HepG2 (cell line): ENCODE measurements at places on chromosomes 7 and 10.

GRCh38 chr7:5636914-5637313 is 144.5 kb downstream of the RNF216 start:
- no peak for DNase-seq

DNA sequence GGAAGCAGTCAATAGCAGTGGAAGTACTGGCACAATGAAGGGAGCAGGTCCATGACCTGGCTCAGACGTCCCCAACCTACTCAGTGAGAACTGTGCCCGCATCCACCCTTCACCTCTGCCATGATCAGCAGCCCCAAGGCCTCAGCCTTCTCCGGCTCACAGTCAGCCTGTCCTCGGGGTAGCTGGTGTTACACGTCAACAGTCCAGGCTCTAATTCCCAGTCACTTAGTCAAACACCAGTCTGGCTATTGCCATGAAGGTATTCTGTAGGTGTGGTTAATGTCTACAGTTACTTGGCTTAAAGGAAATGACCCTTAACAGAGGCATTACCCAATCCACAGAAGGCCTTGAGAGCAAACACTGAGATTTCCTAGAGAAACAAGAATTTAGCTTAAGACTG is 49.1 kb downstream of the GRB10 start:
- peak; percentile 34 for DNase-seq

DNA sequence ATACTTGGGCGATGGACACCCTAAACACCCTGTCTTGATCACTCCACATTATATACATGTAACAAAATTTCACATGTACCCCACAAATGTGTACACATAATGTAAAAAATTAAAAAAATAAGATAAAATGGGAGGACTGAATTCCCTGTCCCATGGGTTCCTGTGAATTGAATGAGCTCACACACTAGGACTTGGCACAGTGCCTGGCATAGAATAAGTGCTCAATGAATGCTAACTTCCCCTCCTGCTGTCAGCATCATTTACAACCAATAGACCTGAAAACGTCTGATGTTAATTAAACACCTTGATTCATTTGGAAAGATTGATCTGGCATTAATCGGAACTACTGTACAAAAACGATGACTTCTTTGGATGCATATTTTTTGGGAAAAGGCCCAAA is 117.3 kb upstream of the ZNF438 start:
- DNase-seq, result no peak

GRCh38 chr7:21829731-21830130 is 116.0 kb downstream of the CDCA7L start:
- DNase-seq, result no peak

- no peak for DNase-seq
Observed at GRCh38 chr7:35482231-35482630, 212.7 kb downstream of the HERPUD2 start.

GRCh38 chr7:138079137-138079536 is 2.9 kb downstream of the AKR1D1 start:
- DNase-seq, result no peak

DNA sequence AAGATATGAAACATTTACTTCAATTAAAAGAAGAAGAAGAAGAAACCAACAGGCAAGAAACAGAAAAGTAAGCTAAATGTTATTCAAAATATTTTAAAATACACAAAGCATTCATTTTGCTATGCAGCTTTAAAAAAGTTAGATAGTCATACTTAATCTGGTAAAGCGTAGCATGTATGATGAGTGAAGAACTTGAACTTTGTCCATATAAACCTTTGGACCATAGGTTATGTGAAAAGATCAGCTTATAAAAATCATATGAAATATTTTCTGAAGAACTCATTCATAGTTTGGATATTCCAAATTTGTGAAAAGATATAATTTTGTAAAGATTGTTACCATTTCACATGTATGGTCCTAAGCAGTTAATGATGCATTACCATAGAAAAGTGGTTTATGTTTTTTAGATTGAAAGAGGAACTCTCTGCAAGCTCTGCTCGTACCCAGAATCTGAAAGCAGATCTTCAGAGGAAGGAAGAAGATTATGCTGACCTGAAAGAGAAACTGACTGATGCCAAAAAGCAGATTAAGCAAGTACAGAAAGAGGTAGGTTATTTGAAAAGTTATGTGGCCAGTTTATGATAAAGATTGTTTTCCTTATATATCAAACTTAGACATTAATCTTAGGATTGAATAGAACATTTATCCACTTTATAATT is 37.3 kb downstream of the KIF20B start:
- no peak for DNase-seq

DNA sequence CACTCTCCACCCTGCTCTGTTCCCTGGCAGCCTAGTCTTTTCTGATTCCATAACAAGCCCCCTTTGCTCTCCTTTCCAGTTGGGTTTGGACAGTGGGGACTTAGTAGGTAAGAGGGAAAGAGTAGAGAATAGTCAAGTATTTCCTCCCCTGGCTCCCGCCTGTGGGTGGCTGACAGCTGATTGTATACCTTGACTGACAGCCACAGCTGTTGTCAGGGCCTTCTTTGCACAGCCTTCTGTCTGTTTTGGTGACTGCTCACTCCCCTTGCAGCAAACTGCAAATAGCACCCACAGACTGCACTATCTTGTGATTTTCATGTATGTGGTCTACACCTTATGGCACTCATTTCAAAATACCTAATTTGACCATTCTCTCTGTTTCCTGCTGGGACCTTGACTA is 486.3 kb downstream of the ACTR3B start:
- no peak for DNase-seq

DNA sequence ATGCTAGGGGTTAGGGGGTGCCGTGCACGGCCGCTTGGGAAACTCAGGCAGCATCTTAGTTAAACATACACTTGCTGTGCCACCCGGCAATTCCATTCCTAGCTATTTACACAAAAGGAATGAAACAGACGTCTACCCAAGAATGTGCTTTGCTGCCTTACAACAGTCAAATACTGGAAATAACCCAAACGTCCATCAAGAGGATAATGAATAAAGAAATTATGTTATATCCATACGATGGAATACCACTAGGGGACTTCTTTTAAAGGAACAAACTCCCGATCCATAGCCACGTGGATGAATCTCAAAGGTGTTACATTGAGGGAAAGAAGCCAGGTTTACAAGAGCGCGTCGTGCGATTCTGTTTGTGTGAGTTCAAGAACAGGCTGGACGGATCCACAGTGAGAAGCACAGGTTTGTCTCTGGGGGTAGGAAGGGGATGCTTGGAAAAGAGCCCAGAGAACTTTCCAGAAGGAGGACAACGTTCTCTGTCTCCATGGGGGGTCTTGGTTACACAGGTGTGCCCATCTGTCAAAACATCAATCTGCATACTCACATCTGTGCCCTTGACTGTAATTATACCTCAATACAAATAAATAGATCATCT is 41.8 kb downstream of the STK32C start:
- no peak for DNase-seq

DNA sequence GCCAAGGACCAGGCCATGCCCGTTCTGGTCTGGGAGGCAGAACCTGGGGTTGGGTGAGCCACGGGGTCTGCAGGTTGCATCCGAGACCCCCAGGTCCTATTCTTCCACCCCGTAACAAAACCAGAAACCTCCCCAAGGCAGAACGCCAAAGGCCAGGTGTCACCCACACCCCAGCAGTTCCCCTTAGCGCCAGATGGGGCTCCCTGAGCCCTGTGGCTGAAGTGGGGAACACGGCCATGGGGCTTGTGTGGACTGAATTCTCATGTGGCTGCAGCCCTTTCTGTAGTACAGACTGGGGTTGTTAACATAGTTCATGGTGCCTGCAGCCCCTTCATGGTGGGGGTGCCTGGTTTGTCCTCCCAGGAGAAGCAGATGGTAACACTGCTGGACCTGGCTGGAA is 10.2 kb downstream of the BRI3 start:
- DNase-seq, result no peak

DNA sequence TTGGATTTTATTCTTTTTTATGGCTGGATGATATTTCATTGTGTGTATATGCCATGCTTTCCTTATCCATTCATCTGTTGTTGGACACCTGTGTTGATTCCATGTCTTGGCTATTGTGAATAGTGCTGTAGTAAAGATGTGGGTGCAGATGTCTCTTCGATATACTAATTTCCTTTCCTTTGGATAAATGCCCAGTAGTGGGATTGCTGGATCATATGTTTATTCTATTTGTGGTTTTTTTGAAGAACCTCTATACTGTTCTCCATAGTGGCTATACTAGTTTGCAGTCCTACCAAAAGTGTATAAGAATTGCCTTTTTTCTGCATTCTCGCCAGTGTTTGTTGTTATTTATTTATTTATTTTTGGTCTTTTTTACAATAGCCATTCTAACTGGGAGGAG is 159.8 kb downstream of the WNT2 start:
- DNase-seq, result no peak

GRCh38 chr7:81676813-81677212 is 93.0 kb downstream of the HGF start:
- no peak for DNase-seq

DNA sequence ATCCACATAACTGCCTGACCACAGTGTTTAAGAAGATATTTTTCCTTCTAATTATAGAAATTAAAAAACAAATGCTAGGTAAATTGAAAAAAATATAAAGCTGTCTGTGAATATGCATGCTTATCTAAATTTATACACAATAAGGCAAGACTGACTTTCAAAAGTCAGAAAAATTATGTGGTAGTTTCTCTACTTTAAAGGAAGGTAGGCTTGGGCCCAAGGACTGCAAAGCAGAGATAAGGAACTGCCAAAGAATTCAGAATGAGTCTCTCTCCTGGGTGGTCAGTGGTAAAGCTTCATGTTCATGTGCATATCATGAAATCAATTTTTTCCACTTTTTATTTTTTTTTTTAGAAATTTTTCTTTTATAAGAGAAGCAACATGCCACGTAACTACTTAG is 998.6 kb downstream of the REEP3 start:
- no peak for DNase-seq

- DNase-seq, result no peak
Observed at GRCh38 chr10:113121153-113121552, 171.1 kb downstream of the TCF7L2 start.

- DNase-seq, result no peak
Observed at GRCh38 chr10:48996-49395, at the start of gene TUBB8. TSS of gene TUBB8 (minus strand) at chr10:49296. CDS start at chr10:49238, 58 bp downstream.

DNA sequence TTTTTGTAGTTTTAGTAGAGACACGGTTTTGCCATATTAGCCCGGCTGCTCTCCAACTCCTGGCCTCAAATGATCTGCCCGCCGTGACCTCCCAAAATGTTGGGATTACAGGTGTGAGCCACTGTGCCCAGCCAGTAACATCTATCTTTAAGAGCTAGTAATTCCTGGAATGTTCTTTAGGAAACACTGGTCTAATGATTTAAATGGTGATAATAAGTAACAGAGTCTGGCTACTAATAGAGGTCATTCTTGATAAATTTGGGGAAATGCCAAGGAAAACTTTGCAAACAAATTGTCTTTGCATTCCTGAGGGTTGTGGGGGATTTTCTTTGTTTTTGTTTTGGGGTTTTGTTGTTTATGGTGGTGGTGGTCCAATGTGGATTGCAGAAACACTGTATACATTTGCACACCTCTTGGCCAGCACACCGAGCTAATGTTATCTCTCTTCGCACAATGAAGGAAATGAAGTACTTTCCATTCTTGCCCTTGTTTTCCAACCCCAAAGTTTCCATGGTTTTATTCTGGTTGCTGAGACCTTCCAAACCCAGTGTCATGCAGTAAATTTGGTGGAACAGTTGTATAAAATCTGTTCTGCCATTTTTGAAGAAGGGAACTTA is 51.3 kb upstream of the WIPF3 start:
- DNase-seq, result no peak

DNA sequence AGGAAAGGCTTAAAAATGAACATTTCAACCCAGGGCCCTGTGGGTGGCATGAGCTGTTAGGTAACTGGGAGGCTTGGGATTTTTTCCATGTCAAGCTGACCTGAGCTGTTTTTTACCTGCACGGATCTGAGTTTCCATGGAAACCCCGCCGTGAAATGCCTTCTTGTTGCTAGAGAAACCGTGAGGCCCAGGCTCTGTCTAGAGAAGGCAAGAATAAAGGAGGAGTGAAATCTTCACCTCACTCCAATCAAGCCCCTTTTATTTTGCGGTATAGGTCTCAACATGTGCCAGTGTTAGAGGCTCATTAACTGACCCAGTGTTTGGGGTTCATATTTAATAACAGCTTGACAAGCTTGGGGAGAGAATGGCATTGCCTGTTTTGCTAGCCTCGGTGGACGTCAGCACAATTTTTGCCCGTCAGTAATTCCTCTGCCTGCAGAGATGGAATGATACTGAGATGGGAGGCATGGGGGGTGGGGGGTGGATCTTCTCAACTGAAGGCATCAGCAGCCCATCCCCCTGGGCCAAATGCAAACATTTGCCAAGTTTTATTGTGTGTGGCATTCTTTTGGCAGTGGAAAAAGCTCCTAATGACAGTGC is 48.9 kb upstream of the PDCD4 start:
- no peak for DNase-seq

DNA sequence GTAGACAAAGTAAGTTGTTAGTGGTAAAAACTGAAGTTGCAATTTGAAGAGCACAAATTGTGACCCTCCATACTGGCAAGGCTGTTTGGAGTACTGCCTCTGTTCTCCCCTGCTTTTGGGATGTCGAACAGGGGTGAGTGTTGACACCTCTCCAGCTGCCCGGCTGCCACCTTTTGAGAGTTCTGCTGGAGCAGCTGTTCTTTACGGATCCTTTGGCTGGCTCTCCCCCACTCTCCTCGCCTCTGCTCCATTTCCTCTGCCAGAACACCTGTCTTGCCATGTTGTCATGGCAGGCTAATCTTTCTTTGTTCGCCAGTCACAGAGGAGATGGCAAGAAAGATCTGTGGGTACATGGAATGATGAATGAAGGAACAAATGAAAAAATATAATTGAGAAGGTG is 34.9 kb downstream of the INSYN2A start:
- DNase-seq, result no peak

DNA sequence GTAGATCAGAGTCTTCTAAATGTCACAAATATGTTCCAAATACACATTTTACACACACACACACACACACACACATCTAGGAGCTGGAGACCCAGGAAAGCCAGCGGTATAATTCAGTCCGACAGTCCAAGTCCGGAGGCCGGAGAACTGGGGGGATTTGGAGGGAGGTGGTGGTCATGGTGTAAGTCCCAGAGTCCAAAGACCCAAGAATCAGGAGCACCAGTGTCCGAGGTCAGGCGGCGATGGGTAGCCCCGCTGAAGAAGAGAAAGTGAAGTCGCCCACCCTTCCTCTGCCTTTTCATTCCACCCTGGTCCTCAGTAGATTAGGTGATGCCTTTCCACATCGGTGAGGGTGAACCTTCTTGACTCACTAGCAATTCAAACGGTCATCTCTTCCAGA is 154.8 kb downstream of the CAMK1D start:
- no peak for DNase-seq

- no peak for DNase-seq
Observed at GRCh38 chr7:122307228-122307621, 2.7 kb upstream of the FEZF1 start.

- DNase-seq, result peak; percentile 29
Observed at GRCh38 chr7:80584778-80585177, 53.7 kb upstream of the CD36 start.

GRCh38 chr7:151272405-151272804 is 23.9 kb upstream of the SMARCD3 start:
- DNase-seq, result no peak
